ENCODE measurements at places on chromosomes 2 and 18. TPM values are rescaled to one million over a fixed set of nuclear protein-coding genes. Genes with fewer than 3 reads are reported as not detected.

Gene NEURL3
- not detected for total RNA-seq

Gene SPEG
- total RNA-seq, result 13.4 TPM

Gene FHOD3
- total RNA-seq, result 29.0 TPM

Gene CNRIP1
- 37.3 TPM for total RNA-seq

Gene PKDCC
- total RNA-seq, result 74.4 TPM

Gene TDRD15
- not detected for total RNA-seq

Gene TUBB8B
- not detected for total RNA-seq

GRCh38 chr2:122627388-122627787, 871.9 kb downstream of the TSN start:
- no peak for DNase-seq

DNA sequence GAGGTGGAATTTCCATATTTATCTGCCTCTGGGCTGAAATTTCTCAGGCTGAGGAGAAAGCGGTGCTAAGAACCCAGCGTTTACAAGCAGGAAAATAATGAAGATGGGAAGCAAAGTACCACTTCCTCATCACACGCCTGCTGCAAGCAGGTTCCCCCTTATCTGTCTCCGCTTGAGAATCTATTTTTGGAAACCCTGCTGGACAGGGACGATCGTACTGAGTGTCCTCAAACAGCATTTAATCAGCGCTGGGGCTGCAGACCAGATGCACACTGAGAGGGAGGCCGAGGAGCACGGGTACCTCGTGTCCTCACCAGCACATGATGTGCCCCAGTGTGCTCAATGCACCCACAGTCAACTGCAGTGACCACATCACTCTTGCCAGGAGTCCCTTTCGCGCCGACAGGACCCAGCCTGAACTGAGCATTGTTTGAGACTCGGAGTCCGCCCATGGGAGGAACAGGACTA, 160.4 kb downstream of the HDAC4 start:
- no peak for DNase-seq

DNA sequence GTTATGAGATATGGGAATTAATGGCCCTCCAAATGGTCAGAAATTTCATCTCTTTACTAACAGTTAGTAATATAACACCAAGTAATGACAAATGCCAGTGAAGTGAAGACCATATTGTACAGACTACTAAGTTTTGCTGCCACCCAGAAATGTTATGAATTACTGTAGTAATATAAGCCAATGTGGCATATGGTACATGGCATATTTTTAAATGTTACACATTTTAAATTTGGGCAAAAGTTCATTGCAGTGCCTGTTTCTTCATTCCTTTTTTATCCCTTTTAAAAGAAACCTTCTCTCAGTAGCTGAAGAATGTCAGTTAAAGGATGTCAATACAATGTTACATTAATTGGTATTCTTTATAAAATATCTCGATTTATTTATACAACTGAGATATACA, 626.5 kb upstream of the SLC8A1 start:
- DNase-seq, result no peak

GRCh38 chr2:155980941-155981560, 351.5 kb downstream of the NR4A2 start:
- DNase-seq, result no peak

- DNase-seq, result no peak
Measured at GRCh38 chr2:55519938-55520885, 694 bp downstream of the CFAP36 start.

- no peak for DNase-seq
Measured at GRCh38 chr2:17515652-17516051, 2.6 kb downstream of the RAD51AP2 start.

DNA sequence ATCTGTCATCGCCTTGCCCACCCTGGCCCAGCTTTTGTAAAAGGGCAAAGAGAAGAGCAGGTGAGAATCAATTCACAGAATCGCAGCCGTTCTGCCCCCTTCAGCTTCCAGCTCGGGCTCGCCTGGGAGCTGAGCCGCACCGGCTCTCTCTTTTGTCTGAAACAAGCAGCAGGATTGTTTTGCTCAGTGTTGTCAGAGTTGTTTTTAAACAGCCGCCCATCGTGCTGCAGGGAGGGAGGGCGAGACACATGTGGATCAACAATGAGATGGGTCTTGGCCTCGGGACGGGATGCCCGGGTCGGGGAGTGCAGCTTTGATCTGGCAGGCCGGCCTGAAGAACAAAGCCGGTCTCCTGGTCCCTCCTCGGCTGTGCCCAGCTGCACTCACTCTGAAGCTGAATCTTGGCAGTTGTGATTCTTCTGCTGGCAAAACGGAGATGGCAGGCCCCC, 39.7 kb upstream of the HDAC4 start:
- DNase-seq, result peak; percentile 56

DNA sequence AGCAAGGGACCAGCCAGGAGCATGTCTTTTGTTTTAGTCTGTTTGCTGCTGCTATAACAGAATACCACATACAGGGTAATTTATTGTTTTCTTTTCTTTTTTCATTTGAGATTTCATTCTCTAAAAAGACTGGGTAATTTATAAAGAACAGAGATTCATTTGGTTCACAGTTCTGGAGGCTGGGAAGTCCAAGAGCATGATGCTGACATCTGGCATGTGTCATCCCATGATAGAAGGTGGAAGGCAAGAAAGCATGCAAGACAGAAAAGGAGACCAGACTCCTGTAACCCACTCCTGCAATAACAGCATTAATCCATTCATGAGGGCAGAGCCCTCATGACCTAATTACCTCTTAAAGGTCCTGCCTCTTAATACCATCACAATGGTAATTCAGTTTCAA, 14.8 kb downstream of the SGO2 start:
- no peak for DNase-seq

- DNase-seq, result no peak
Measured at GRCh38 chr18:44834867-44835469, 154.3 kb downstream of the SETBP1 start.

DNA sequence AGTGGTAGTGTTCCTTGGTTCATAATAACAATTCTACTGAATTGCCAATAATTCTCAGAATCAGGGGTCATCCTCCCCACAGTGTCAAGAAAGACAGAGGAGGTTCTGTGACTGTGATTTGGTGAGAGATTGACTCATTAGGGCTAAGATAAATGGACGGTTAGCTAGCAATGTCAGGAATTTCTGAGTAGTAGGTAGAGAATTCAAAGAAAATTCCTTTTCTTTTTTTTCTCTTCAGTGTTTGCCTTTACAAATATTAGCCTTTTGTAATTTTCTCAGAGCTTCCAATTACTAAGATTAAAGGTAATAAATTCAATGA, 16.8 kb upstream of the CRIM1 start:
- no peak for DNase-seq

DNA sequence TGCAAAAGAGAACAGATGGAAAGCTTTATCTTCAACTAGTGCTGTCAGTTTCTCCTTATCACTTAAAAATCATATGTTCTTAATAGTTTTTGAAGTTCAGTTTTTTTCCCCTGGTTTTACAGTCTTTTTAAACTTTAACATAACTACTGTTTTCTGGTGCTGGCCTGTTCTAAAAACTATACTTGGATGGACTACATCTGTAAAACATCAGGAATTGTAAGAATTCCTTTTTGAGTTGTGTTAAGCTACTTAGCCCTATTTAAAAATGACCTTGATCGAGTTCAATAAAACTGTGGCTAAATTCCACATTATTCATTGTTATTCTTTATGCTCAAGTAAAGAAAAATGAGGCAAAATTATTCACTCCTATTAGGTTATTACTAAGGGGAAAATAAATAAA, 397.7 kb downstream of the NUP35 start:
- DNase-seq, result no peak

GRCh38 chr2:66578687-66579106, 143.8 kb downstream of the MEIS1 start:
- peak; percentile 16 for DNase-seq

- no peak for DNase-seq
Measured at GRCh38 chr2:225824748-225825449, 425.4 kb downstream of the NYAP2 start.

Data from neural crest cell (in vitro differentiated cells).